ENCODE measurements at places on chromosomes 6 and 20.

- no peak for DNase-seq
Measured at GRCh38 chr20:51384875-51385274, 157.6 kb downstream of the NFATC2 start.

DNA sequence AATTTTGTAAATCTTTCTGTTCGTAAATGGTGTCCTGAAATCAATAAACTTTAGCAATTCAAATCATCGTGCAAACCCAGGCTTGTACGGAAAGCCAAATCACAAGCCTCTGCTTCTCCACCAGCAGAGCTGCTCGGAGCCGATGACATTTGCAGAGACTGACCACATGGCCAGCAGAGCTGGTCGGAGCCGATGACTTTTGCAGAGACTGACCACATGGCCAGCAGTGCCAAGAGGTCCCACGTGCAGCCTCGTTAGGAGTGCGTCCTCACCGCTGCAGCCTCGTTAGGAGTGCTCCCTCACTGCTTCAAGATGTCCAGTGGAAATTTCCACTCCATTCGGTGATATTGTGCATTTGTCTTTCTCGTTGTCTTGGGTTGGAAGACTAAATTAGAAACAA is 28.5 kb downstream of the SMOC2 start:
- no peak for DNase-seq

DNA sequence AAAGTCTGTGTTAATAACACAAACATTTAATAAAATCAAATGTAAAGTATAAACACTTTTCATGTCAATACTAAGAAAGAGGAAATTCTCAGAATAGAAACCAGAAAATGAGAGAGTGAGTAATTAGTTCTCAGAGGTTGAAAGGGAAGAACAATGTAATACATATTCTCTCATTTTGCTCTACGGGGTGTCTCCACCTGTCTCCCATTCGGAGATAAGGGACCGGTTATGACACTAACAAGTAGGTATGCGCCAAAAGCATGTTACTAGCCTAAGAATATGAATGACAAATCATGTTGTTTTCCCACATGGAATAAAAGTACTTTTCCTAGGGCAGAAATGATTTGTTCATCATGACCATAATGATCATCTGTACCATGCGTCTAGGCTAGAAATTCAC is 35.6 kb upstream of the PRELID3B start:
- DNase-seq: no peak

- no peak for DNase-seq
Measured at GRCh38 chr6:128487055-128487454, 33.3 kb downstream of the PTPRK start.

DNA sequence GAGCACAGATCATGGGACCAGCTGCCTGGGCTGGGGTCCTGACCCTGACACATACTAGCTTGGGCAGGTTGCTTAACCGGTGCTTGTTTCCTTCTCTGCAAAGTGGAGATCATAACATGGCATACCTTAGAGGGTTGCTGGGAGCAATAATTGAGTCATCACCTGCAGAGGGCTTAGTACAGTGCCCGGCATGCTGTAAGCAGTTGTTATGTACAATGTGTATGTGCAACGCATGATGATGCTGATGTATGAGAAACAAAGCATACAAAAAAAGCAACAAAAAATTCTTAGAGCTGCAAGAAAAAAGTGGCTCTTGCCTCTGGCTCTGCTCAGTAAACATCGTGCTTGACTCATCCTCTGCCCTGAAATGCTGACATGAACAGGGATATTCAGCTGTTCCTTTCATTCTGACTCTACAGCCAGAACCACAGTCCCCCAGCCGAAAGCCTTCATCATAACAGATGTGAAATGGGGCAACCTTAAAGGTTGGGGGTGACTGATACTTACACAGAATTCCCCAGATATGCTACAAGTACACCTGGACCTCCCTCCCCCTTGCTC is 91.7 kb downstream of the CLIC5 start:
- no peak for DNase-seq

GRCh38 chr6:43720999-43721398 is 33.4 kb upstream of the MRPS18A start:
- DNase-seq: no peak

DNA sequence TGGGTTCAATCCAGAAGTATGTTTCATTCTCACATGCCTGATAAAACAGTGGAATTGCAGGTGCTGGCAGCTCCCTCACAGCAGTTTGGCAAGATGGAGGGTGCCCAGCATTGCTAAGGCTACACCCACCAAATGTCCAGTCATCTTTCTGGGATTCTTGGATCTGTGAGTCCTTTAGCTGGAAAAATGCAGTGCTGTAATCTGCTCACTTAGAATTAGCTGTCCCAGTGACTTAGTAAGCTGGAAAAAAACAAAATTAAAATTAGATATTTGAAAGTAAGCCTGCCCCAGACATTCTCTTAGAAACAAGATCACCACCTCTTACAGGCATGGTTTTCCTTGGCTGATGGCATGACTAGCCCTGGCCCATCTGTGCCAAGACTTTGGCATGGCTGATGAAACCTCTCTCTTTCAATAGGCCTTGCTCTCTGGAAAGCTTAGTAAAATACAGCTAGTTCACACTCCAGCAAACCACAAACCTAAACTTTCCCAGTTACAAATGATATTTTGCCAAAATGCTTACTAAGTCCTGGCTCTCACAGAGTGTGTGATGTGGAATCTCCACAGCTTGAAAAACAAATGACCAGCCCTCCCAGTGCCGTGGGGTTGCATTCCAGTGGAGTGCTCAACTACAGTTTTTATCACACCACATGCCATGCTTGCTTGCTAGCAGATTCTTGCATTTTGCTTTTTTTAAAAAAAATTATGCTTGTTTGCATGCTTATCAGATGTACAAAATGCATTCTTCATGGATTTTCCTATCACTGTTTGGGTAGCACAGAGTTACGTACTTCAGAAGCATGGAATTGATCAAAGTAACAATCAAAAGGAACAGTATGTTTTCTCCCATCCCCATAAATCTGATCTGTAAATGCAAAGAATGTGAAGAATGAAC is 261.5 kb downstream of the EYA4 start:
- DNase-seq: no peak

DNA sequence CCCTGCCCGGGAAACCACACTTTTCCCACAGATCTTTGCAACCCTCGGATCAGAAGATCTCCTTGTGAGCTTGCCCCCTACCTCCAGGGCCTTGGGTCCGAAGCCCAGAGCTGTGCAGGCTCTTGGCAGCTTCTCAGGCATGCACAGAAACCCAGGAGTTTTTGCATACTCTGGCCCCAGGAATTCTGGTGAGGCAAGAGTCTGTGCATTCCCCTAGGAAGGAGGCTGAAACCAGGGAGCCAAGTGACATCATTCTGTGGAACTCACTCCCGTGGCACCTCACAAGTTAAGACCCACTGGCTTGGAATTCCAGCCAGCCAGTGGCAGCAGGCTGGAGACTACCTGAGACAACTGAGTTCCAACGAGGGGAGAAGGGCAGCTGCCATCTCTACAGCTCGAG is 100.1 kb downstream of the TNFRSF21 start:
- DNase-seq: no peak

- DNase-seq: no peak
Measured at GRCh38 chr6:142155895-142156757, 9.1 kb downstream of the VTA1 start.

GRCh38 chr6:108921547-108922361 is 73.5 kb downstream of the ARMC2 start:
- DNase-seq: no peak

- DNase-seq: no peak
Measured at GRCh38 chr6:43943781-43944250, 173.8 kb downstream of the VEGFA start.

DNA sequence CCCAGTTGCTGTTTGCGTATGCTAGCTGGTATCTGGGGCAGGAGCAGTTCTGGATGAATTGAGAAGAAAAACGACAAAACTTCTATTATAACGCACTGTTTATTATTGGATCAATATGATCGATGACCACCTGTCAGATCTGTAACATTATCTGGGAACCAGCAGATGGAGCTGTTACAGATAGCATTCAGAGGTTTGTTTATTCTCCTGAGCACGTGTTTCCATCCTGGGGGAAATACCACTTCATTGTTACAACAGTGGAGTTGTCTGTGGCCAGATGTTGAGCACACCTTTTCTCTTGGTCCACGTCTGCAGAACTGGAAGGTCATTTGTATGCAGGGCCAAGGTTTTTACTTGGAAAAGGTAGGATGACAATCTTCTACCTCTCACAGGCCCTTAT is 16.0 kb upstream of the NKX2-2 start:
- DNase-seq: no peak

GRCh38 chr6:706146-706545 is 13.2 kb upstream of the EXOC2 start:
- DNase-seq: no peak

DNA sequence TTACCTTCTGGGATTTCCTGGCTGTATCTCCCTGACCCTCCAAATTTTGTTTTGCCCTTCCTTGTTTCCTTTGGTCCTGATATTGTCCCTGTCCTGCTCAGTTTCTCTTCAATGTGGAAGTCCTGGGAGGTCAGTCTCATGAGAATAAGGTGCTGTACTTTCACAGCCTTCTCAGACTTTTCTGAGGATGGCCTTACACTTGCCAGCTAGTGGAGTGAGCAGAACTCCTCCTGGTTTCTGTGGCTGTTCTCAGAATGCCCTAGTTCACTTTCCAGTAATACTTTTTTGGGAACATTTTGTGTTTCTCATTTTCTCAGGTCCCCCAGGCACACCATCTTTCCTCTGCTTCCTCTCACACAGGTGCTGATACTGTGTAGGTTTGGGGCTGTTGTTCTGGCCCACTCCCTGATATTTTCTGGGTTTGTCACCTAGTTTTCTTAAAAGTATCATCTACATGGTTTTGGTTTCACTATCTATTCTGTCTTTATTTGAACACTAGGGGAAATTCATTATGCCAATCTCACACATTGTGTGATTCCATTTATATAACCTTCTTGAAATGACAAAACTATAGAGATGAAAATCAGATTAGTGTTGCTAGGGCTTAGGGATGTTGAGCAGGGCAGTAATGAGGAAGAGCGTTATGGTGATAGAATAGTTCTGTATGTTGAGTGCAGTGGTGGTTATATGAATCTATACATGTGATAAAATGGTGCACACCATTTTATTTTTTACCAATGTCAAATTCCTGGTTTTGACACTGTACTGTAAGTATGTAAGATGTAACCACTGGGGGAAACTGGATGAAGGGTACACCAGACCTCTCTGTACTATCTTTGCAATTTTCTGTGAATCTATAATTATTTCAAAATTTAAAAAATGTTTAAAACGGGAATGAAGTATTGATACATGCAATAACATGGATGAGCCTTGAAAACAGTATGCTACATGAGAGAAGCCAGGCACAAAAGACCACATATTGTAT is 27.2 kb upstream of the BRPF3 start:
- DNase-seq: no peak

DNA sequence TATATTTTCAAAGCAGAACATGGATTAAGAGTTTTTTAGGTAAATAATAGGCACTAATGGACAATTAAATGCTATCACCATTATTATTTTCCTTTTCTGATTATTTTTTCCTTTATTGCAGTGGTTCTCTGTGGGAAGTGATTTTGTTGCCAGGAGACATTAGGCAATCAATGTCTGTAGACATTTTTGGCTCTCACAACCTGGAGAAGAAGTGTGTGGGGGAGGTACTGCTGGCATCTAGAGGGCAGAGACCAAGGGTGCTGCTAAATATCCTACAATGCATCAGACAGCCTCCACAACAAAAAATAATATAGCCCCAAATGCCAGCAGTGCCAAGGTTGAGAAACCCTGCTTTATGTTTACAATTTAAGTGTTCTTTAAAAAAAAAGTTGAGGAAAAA is 8.3 kb downstream of the IFNGR1 start:
- DNase-seq: no peak

- no peak for DNase-seq
Measured at GRCh38 chr20:51037532-51038115, 14.7 kb upstream of the KCNG1 start.

DNA sequence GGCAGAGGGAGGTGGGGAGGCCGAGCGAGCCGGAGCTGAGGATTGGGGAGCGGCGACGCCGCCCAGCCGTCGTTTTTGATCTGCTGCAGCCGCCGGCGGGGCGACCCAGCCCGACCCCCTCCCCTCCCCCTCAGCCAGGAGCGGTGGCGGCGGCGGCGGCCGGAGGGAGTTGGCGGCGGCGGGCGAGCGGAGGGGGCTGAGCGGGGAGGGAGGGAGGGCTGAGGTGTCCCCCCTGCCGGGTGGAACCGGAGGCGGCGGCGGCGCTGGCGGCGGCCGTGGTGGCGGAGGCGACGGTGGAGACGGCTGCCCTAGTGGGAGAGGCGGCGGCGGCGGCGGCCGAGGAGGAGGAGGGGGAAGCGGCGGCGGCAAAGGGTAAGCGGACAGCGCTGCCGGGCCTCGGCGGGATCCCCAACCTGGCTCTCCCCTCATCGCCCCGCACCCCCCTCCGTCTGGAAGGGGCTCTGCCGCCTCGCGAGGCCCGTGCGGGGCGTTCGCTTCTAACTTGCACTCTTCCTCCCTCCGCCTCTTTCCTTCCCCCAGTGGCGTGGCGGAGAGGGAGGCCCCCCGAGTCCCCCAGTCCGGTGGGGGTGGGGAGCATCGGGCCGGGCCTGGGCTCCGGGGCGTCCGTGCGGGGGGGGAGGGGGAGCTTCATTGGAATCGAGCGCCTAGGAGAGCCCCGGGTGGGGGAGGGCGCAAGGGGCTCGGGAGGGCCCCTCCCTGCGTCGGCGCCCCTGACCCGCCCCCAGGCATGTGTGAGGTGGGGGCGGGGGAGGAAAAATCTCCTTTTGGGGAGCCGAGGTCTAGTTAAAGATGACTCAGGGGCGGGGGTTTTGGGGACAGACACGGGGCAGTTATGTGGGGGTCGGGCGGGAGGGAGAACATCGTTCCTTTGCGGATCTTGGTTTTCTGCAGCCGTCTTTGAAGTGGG is at the start of gene TAB2:
TAB2 (plus strand) TSS at position 69 of the 928 bp plus-strand sequence. CDS start 52,286 bp downstream, outside the sequence.
- no peak for DNase-seq

GRCh38 chr6:157244175-157244574 is 79.1 kb downstream of the TMEM242 start:
- DNase-seq: no peak

DNA sequence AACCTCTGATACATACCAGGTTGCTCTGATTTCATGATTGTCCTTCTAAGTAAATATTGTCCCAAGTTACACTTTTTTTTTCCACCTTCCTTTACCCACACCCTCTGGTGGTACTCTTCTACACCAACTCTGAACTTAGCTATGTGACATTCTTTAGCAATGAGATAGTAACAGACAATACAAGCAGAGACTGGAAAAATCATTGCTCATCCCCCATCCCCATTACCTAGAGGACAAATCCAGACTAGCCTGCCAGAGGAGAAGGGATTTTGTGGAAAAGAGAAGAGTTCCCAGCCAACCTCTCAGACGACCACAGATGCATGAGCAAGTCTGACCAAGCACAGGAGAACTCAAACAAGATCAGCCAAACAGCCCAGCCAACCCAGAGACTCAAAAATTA is 32.8 kb upstream of the TFAP2B start:
- no peak for DNase-seq
